ENCODE measurements at places on chromosomes 7 and 10. TPM values are rescaled to one million over a fixed set of nuclear protein-coding genes. Genes with fewer than 3 reads are reported as not detected.

Gene SLC18A3
- total RNA-seq: not detected

Gene IMPDH1
- 88.5 TPM for total RNA-seq

Gene AKR1C4
- total RNA-seq: 0.37 TPM

Gene LMOD2
- total RNA-seq: not detected

Gene NCF1
- 0.12 TPM for total RNA-seq
